Endodermal cell (in vitro differentiated cells): ENCODE measurements at places on chromosomes 7 and 10. TPM values are rescaled to one million over a fixed set of nuclear protein-coding genes. Genes with fewer than 3 reads are reported as not detected.

Gene ZNF22
- 24.4 to 43.5 TPM (median 42.5 TPM) in 3 replicates for total RNA-seq

- DNase-seq, result no peak
- H3K36me3 ChIP-seq, result no peaks in the 10 kb centered on the region
- H3K27ac ChIP-seq, result no peak overlapping the region
- H3K4me3 ChIP-seq, result no peak overlapping the region
Observed at GRCh38 chr10:6840201-6840691, 260.2 kb upstream of the PRKCQ start.

Gene ARHGAP22
- total RNA-seq, result 6.5 to 14.1 TPM (median 12.6 TPM) in 3 replicates

Gene LIPJ
- total RNA-seq, result not detected in 2 replicates

DNA sequence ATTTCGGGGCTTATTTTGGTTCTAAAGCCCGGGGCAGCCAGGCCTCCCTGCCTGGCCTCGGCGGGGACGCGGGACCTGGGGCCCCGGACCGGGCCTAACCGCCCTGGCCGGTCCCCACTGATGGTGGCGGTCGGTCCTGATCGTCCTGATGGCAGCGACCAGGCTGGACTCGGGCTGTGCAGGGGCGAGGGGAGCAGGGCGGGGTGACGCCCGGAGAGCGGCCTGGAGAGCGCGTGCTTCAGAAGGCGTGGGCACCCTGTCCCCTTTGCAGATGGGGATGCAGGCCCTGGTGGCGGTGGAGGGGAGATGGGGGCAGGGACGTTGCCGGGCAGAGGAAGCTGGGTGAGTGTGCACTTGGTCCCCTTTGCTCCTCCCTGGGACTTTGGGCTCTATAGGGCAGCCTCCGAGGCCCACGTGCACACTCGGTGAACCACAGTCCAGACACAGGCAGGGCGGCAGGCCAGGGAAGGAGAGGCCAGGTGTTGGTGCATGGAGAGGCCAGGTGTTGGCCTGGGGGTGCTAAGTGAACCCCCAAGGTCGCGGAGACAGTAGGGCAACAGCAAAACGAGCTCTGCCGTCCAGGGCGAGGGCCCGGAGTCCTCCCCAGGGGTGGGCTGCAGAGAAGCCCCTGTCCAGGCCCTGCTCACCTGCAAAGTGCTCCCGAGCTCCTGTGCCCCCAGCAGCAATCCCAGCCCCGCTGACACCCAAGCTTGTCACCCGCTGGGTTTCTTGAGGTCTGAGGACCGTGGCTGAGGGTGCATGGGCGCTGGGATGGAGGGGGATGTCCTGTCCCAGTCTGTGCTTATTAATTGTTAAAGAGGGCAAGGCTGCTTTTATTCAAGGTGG, 42.4 kb upstream of the FAM20C start:
- peak overlapping the region; percentile 86 for H3K4me3 ChIP-seq
- peaks cover 12% of the 10 kb centered on the region for H3K36me3 ChIP-seq
- no peaks in the 10 kb centered on the region for H3K27me3 ChIP-seq
- peak overlapping the region; percentile 98 for H3K27ac ChIP-seq
- no peaks in the 10 kb centered on the region for H3K4me1 ChIP-seq

- H3K36me3 ChIP-seq, result no peaks in the 10 kb centered on the region
- no peak overlapping the region for H3K27ac ChIP-seq
- DNase-seq, result no peak
- peaks cover 21% of the 10 kb centered on the region for H3K4me1 ChIP-seq
- no peaks in the 10 kb centered on the region for H3K27me3 ChIP-seq
Observed at GRCh38 chr7:154843670-154844237, 159.2 kb downstream of the PAXIP1 start.

DNA sequence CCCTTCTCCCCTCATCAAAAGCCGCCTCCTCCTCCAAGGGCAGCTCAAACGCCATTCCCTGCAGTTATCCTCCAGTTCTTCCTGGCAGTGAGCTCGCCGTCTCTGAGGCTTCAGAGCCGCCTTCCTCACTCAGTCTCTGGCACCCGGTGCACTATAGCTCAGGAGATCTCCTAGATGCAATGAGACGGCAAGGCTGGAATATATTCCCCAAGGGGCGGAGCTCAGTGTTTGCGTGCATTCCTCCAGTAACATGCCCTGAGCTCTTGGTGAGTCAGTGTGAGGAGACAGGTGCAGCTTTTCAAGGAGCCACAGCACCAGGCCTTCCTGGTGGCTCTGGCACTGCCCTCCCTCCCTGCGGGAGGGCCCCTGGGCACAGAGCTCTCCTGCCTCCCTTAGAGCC, 512.6 kb upstream of the FOXK1 start:
- no peak for DNase-seq
- H3K27me3 ChIP-seq, result no peaks in the 10 kb centered on the region
- no peaks in the 10 kb centered on the region for H3K4me1 ChIP-seq
- H3K4me3 ChIP-seq, result no peak overlapping the region
- no peaks in the 10 kb centered on the region for H3K36me3 ChIP-seq
- H3K27ac ChIP-seq, result no peak overlapping the region

Gene MAGI2
- 18.7 and 19.2 TPM in 2 replicates for total RNA-seq

DNA sequence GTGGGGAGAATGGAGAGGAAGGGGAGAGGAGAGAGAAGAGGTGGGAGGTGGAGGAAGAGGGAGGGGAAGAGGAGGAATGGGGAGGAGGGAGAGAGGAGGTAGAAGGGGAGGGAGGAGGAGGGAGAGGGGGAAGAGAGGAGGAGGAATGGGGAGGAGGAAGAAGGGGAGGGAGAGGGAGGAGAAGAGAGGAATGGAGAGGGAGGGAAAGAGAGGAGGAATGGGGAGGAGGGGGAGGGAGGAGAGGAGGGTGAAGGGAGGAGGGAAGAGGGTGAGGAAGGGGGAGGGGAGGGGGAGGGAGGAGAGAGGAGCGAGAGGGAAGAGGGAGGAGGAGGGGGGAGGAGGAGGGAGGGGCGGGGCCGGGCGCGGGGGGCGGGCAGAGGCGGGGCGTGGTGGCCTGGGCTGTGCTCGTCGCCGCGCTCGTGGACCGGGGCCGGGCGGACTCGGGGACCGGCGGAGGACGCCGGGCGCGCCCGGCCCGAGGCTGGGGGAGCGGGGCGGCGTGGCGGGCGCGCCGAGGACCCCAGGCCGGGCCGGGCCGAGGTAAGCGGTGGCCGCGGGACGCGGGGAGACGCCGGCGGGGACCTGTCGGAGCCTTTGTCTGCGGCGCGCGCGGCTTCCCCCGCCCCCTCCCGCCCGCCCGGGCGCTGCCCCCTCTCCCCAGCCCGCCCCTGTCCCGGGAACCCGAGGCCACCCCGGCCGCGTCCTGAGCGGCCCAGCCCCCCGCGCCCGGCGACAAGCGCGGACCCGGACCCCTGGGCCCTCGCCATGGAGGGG, at the start of gene SLC29A4:
SLC29A4 (plus strand) TSS at position 401 of the 774 bp plus-strand sequence. CDS start 4,874 bp downstream, outside the sequence.
- H3K4me1 ChIP-seq, result no peaks in the 10 kb centered on the region
- peak within 1 kb of the TSS; percentile 69 for H3K4me3 ChIP-seq
- H3K27ac ChIP-seq, result no peak within 1 kb of the TSS
- H3K27me3 ChIP-seq, result no peaks in the 10 kb centered on the region

DNA sequence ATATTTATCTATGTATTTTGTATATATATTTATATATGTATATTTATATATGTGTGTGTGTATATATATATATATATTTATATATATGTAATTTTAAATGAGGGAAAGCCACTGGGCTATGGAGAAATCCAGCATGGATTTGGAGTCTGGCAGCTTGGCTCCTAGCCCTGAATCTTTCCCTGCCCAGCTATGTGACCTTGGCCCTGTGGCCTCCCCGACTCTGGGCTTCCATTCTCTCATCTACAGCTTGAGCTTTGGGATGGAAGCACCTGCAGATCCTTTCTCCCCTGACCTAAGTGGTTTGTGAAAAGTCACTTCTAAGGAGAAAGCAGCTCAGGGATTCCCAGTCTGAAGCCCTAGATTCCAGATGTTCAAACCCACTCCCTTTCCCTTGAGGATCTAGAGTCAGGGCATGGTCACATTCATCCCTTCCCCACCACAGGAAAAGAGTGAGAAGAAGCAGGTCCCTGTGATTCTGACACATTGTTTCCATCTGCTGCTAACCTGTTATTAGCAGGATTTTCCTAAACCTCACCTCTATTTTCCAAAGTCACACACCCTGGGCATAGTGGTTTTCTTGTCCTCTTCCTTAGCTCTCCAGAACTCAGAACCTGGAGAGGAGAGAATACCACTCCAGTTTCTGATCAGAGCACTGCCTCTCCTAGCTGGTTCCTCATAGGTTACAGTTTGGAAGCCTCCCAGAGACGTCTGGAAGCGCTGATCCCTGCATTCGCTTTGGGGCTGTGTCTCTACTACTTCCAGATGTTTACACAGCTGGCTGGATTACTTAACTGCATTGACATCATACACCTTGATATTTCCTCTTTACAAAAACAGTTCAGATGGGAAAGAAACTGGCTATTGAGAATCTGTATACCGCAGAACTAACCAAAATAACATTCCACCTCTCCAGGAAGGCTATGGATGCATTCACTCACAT, 327.5 kb upstream of the ZMIZ1 start:
- peaks cover 74% of the 10 kb centered on the region for H3K27me3 ChIP-seq
- no peak for DNase-seq
- H3K27ac ChIP-seq, result no peak overlapping the region
- H3K4me3 ChIP-seq, result no peak overlapping the region
- no peaks in the 10 kb centered on the region for H3K36me3 ChIP-seq
- H3K4me1 ChIP-seq, result peaks cover 23% of the 10 kb centered on the region

DNA sequence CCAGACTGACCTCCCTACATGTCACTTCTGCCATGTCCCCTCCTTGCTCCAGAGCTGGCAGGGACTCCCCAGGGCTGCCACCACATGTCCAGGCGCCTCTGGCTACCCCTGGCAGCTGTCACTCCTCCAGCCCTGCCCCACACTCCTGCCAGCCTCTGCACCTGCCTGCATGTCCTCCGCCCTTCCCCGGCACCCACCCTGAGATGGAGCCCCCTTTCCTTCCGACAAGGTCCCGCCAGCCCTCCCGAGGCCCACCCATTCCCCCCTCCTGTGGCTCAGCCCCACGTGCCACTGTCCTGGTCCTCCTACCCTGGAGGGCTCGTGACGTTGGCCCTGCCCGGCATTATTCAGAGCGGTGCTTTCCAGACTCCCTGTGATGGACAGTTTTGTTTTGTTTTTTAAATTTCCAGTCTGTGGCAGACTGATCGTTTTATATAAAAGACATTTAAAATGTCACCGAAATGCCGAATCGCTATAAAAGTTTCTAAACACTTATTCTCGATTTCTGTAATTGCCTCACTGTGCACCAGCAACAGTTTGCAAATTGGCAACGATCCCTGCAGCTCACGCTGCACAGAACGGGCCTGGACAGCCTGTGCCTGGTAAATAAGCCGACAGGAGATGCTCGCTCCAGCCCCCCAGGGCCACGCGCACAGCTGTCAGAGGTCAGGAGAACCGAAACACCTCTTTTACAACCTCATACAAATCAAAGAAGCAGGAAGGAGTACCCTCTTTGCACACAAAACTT, 111.1 kb upstream of the SH2B2 start:
- peaks cover 42% of the 10 kb centered on the region for H3K36me3 ChIP-seq
- H3K4me3 ChIP-seq, result no peak overlapping the region
- no peak for DNase-seq
- no peaks in the 10 kb centered on the region for H3K27me3 ChIP-seq

DNA sequence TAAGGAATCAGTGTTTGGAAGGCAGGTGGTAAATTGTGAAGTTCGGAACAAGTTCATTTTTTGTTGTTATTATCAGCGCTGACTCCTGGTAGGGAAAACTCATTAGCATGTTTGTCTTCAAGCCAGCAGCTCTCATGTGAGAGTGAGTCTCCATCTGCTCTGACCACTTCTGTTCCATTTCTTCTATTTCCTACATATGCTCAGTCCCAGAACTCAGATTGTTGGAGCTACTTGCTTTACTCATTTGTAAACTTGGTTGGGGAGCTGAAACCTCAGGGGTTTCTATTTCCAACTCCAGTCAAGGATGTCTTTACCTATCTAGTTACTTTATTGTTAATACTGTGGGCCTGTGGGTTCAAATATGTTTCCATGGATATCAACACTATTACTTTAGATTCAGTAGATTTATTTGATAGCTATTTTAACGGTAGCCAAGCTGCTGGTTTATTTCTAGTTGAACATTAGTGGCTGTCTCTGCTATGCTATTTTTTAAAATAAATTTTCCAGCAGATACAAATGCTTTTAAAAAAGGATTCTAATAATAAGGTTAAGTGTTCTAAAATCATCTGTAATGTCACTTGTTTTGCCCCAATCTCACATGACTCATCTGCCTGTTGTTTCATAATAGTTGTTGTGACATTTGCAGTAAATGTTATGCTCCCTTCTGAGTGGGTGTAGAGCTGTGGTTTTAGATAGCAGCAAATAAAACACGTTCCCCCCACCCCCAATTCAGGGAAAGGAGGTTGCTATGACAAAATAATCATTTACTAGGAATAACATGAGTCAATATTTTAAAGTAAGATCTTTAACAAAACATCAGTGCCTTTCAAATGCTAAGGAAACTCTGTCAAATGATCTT, 143.3 kb downstream of the HDAC9 start:
- no peaks in the 10 kb centered on the region for H3K36me3 ChIP-seq
- no peaks in the 10 kb centered on the region for H3K4me1 ChIP-seq
- no peak for DNase-seq
- no peak overlapping the region for H3K27ac ChIP-seq
- no peaks in the 10 kb centered on the region for H3K27me3 ChIP-seq

DNA sequence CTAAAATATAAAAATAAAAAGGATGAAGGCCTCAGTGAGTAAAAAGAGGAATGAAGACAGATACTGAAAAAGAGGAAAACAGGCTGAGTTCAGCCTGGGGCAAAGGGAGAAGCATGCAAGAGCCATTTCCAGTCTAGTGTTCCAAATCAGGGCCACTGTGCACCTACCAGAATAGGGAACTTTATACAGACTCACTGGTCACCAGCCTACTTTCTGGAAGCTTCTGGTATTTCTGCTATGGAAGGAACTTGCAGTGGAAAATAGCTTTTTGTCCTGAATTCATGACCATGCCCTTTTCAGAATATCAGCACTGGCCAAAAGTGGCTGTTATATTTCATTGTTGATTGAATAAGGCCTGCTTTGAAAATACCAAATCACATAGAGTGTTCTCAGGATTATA, 28.8 kb downstream of the ABRAXAS2 start:
- H3K4me3 ChIP-seq, result no peak overlapping the region
- no peak overlapping the region for H3K27ac ChIP-seq
- H3K36me3 ChIP-seq, result peaks cover 89% of the 10 kb centered on the region
- DNase-seq, result no peak
- no peaks in the 10 kb centered on the region for H3K4me1 ChIP-seq
- no peaks in the 10 kb centered on the region for H3K27me3 ChIP-seq

Gene SCIN
- 0.11 and 0.15 TPM in 2 replicates for total RNA-seq

Gene NPY
- total RNA-seq, result not detected in 3 replicates

- H3K27me3 ChIP-seq, result no peaks in the 10 kb centered on the region
- H3K4me1 ChIP-seq, result no peaks in the 10 kb centered on the region
- H3K27ac ChIP-seq, result no peak overlapping the region
Observed at GRCh38 chr7:155731380-155731779, 80.9 kb downstream of the SHH start.

- DNase-seq, result no peak
- H3K36me3 ChIP-seq, result peaks cover 20% of the 10 kb centered on the region
- no peak overlapping the region for H3K4me3 ChIP-seq
- H3K27ac ChIP-seq, result no peak overlapping the region
Observed at GRCh38 chr10:59854571-59854970, 51.8 kb downstream of the CCDC6 start.

DNA sequence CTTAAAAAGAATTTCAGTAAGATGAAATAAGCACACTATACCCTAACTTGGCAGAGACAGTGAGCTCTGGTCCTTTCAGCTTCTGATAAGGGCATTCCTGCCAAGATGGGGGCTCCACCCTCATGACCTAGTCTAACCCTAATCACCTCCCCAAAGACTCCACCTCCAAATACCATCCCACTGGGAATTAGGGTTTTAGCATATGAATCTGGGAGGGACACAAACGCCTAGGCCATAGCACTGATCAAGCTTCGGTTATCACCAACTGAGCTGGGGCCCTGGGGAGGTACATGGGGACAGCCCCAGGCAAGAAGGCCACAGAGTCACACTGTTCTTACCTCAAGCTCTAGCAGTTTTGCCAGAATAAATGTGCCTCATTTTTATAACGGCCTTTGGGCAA, 31.4 kb downstream of the PALS2 start:
- peak; percentile 54 for DNase-seq
- H3K4me1 ChIP-seq, result no peaks in the 10 kb centered on the region
- no peaks in the 10 kb centered on the region for H3K27me3 ChIP-seq
- no peak overlapping the region for H3K27ac ChIP-seq
- no peak overlapping the region for H3K4me3 ChIP-seq
